Frontal cortex (tissue), 4 donors: ENCODE measurements at places on chromosomes 1 and 21. TPM values are rescaled to one million over a fixed set of nuclear protein-coding genes. Genes with fewer than 3 reads are reported as not detected.

Gene NBPF10
- 0.41 TPM for total RNA-seq

Gene WDR3
- 22.4 TPM for total RNA-seq

Gene MX1
- 5.7 TPM for total RNA-seq

Gene TLR5
- total RNA-seq, result 1.2 TPM

Gene CYP4X1
- total RNA-seq, result 18.3 TPM

Gene SH3BP5L
- total RNA-seq, result 31.4 TPM

Gene LENEP
- 1.2 TPM for total RNA-seq

Gene H6PD
- 5.3 TPM for total RNA-seq

Gene RPE65
- 0.41 TPM for total RNA-seq

Gene SDC3
- total RNA-seq, result 57.1 TPM

Gene S100A12
- 6.9 TPM for total RNA-seq

Gene AURKAIP1
- total RNA-seq, result 31.0 TPM

Gene DNAJC6
- total RNA-seq, result 120 TPM

Gene TTC13
- 64.8 TPM for total RNA-seq

Gene ENAH
- 48.5 TPM for total RNA-seq

Gene RIPPLY3
- total RNA-seq, result not detected

Gene SLAMF6
- total RNA-seq, result under 0.01 TPM
